Occipital lobe (tissue), 3 donors: ENCODE measurements at places on chromosomes 1 and 21.
A peak's percentile ranks its signal among the peaks of the same experiment; 100 is the strongest.

DNA sequence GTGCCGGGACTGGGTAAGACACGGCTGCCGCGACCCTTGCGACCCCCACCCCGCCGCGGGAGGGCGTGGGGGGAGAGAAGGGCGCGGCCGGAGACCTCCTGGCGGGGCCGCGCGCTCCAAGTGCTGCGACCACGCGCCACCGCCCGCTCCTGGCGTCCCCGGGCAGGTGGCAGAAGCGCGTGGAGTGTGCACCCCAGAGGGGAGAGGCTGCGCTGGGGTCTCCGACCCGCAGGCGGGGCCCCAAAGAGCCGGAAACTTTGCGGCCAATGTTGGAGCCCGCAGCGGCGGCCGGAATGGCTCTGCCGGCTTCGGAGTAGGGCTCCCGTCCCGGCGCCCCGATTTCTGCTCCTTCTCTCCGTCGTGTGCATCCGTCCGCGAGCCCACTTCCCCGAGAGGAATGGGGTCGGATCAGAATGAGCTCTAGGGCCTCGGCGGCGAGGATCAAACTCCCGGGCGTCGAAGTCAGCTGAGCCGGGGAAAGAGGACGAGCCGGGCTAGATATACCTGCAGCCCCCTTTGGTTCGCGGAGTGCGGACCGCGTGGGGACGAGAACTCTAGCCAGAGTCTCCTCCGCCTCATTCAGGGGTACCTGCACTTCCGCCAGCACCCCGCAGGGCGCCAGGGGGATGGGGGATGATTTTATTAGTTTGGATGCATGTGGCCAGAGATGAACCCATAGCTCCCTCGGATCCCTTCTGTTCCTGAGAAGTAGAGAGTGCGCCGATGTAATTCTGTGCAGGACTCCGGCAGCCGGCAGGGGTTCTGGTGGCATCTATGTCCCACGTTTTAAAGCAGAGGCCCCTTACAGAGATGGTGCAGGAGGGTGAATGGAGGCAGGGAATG lies 751 bp downstream of the STUM start:
- no peak for DNase-seq

DNA sequence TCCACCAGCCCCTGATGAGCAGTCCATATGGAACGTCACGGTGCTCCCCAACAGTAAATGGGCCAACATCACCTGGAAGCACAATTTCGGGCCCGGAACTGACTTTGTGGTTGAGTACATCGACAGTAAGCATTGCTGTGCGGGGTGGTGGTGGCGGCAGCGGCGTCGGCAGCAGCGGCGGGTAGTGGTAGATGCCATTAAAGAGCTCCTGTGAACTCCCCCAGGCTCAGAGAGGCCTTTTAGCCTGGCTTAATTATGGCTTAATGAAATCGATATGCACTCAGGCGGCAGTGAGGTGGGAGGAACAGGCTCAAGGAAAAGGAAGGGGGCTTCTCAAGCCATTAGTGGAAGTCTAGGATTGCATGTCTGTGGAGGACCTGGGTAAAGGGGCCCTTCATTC lies 41.9 kb upstream of the CNTN2 start:
- DNase-seq: no peak

- DNase-seq: no peak
Measured at GRCh38 chr1:62247391-62248168, 52.9 kb downstream of the L1TD1 start.

GRCh38 chr1:172885971-172886370 lies 164.8 kb downstream of the TNFSF18 start:
- DNase-seq: no peak

DNA sequence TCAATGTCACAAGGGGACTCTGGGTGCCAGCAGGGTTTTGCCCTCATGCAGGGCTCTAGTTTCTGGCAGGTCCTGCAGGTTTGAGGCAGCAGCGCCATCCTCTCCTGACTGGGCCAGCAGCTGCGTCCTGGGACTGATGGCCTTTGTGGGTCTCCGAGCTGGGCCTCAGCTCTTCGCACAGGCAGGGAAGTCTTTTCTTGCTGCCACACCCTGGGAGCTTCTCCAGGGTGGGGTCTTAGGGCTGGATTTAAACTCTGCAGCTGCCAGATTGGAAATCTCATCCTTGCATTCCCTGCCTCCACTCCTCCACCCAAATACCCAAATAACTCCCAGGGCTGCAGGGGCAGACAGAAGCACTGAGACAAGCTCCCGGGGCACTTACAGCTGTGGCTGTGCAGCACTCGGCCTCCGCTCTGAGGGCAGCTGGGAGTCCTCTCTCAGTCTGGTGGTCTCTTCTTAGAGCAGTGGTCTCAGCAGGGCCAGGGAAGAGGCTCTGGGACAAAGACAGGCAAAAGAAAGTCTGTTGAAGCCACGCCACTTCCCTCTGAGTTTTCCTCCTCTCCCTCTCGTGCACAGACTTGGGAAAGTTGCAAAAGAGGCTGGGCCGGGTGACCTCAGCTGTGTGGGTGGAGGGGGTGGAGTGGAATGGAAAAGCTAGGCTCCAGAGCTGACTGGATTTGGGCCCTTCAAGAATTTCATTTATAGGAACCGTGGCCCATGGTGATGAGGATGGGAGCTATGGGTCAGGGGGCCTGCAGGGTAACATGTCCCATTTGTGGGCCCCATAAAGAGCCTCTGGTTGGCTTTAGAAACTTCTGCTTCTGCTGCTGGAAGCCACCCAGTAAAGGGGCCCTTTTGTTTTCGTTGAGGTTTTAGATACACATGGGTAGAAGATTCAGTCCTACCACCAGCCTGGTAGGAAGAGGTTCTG lies at the start of gene RAB7B:
Gene RAB7B (minus strand): TSS at position 525 of the 931 bp plus-strand sequence. CDS start 9,260 bp downstream, outside the sequence.
- DNase-seq: peak; percentile 47

DNA sequence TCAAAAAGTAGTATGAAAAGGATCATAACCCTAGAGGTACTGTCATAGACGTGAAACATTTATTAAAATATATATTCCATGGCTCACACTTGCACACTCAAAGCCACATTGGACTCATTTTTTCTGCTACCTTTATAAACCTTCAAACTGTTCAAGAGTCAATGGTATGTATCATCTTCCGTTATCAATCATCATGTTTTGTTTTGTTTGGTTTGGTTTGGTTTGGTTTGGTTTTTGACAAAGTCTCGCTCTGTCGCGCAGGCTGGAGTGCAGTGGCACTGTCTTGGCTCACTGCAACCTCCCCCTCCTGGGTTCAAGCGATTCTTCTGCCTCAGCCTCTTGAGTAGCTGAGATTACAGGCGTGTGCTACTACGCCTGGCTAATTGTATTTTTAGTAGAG lies 1.8 kb downstream of the IFNAR2 start:
- no peak for DNase-seq

- DNase-seq: no peak
Measured at GRCh38 chr1:228998179-228998578, 262.9 kb downstream of the RHOU start.

- no peak for DNase-seq
Measured at GRCh38 chr1:163046071-163046470, 23.1 kb upstream of the RGS4 start.

DNA sequence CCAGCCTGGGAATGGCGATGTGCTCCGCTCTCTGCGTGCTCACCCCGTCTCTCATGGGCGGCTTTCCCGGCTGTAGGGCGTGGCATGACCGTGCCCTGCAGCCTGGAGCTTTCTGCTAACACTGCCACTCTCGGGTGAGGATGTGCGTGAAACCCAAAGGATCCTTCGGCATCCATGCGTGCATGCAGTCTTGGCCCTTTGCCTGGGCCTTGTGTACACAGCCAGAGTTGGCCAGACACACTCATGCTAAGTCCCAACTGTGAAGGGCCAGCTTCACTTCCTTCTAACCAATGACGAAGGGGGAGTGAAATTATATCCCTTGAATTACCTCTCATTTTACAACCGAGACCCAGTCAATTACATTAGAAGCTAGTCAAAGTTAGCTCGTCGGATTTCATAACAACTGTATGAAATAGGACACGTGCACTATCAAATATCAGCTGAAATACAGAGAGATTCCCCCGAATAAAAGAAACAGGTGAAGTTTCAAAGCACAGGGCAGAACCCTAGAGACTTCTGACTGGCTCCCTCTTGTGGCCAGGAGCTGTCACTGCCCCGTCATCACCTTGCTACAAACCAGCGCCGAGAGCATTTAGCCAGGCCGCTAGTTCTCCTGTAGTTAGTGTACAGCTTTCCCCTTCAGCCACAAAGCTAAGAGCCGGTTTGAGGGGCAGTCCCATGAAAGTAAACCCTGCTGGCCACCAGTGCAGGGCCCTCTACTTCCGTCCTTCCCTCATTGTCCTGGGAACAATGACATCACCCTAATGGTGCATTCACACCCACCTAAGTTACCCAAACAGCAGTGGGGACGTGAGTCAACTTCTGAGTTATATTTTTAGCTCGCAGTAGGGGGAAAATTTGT lies 63.4 kb upstream of the COA6 start:
- peak; percentile 38 for DNase-seq

GRCh38 chr1:61318319-61319125 lies 236.2 kb downstream of the NFIA start:
- no peak for DNase-seq

- no peak for DNase-seq
Measured at GRCh38 chr1:42676534-42677087, 5.6 kb upstream of the YBX1 start.

- DNase-seq: no peak
Measured at GRCh38 chr1:71276466-71276865, 195.6 kb upstream of the ZRANB2 start.

DNA sequence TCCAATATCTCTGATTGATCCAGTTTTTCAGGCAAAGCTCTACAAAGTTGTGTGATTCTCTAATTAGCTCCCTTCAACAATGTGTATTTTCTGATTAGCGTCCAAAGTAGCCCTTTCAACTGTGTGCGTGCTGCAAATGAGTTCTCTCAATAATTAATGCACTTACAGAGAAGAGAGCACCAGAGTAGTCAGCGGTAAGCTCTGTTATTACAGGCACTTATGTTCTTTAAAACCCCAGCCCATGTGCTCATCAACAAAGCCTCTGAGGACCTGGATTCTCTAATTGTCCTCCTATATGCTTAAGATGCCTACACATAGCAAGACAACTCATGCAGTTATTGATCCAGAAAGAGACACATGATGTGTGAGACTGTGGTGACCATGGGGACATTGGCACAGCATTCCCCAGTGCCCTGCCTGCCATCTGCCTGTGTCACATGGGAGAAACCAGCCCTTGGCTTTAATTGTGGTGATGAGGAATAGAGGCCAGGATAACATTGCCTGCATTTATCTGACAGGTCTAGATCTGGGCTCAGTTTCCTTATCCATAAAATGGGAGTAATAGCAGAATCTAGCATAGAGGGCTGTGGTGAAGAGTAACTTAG lies 151.7 kb downstream of the PCP4 start:
- DNase-seq: no peak

DNA sequence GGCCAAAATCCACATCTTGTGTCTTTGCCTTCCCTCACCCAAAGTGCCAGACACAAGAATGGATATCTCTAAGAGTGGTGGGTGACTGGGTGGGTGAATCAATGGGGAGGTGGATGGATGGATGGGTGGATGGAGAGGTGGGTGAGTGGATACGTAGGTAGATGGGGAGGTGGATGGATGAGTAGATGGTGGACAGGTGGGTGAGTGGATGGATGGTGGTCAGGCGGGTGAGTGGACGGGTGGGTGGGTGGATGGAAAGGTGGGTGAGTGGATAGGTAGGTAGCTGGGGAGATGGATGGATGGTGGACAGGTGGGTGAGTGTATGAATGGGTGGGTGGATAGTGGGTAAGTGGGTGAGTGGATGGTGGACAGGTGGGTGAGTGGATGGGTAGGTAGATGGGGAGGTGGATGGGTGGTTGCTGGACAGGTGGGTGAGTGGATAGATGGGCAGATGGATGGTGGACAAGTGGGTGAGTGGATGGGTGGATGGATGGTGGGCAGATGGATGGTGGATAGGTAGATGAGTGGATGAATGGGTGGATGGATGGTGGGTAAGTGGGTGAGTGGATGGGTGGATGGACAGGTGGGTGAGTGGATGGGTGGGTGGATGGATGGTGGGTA lies 34.2 kb downstream of the SLC19A1 start:
- DNase-seq: no peak

DNA sequence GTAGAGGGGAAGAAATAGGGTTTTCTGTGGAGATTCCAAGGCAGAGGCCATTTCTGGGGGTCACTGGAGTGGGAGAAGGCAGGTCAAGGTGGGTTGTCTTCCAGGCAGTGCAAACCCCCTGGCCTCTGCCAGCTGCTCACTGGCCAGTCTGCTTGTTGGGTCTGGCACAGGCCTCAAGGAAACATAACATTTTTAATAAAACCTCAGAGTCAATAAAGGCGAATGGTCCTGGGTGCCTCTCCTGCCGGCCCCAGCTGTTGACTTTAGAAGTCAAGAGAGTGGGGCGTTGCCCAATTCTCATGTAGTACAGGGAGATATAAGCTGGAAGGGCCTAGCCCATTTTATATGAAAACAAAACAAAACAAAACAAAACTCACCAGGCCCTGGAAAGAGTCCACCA lies 36.6 kb downstream of the RUNX3 start:
- no peak for DNase-seq

- no peak for DNase-seq
Measured at GRCh38 chr1:232531291-232531690, 98.6 kb downstream of the SIPA1L2 start.

DNA sequence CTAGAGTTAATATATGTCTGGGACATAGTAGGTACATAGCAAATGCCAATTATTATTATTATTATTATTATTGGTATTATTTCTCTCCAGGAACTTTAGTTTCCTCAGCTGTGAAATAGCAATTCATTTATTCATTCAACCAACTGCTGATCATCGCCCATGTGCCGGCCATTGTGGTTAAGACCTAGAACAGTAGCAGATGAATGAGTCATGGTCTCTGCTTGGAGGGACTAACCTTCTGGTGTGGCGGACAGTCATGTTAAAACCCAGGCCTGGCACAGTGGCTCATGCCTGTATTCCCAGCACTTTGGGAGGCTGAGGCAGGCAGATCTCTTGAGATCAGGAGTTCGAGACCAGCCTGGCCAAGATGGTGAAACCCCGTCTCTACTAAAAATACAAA lies 23.8 kb upstream of the LDLRAP1 start:
- DNase-seq: no peak

GRCh38 chr1:173937062-173937461 lies 19.9 kb upstream of the SERPINC1 start:
- no peak for DNase-seq
